Stimulated activated CD8-positive, alpha-beta memory T cell treated with anti-CD3 and anti-CD28 coated beads, Interleukin-4, amount 100 ng/mL, for 4 hours (primary cell): ENCODE measurements at places on chromosomes 16 and 17.

DNA sequence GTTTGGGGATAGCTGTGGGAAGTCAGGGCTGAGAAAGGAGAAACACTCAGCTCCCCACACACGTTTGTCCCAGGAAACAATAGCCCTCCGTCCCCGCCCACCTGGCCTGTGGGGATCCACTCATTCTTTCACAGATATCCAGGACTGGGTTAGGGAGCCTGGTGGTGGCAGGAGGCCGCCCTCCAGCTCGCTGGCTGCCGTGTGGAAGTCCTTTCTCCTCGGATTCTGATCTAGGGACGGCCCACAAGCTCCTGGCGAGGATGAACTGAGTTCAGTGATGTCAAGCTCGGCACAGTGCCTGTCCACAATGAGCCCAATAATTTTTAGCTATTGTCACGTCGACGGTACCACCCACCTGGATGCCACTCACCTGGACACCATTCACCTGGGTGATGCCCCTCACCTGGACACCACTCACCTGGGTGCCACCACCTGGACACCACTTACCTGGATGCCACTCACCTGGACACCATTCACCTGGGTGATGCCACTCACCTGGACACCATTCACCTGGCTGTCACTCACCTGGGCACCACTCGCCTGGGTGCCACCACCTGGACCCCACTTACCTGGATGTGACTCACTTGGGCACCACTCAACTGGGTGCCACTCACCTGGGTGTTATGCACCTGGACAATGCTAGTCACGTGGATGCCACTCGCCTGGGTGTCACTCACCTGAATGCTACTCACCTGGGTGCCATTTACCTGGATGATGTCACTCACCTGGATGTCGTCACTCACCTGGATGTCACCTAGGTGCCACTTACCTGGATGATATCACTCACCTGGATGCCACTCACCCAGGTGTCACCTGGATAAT lies 172.5 kb upstream of the FOXF1 start:
- DNase-seq, result no peak

DNA sequence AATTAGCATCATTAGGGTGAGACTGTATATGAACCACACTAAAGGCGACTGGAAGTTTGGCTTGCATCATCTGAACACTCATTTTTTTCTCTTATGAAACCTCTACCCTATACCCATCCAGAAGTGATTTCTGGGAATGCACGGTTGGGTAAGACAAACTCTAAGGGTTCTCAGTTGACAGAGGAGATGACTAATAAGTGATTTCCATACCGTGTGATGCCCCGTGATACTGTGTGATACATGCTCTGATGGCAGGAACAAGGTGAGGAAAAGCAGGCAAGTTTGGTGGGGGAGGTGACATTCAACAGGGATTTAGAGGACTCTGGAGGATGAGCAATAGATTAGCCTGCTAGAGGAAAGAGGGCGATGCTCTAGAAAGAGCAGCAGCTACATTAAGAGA lies 156.4 kb upstream of the CCL2 start:
- no peak for DNase-seq

DNA sequence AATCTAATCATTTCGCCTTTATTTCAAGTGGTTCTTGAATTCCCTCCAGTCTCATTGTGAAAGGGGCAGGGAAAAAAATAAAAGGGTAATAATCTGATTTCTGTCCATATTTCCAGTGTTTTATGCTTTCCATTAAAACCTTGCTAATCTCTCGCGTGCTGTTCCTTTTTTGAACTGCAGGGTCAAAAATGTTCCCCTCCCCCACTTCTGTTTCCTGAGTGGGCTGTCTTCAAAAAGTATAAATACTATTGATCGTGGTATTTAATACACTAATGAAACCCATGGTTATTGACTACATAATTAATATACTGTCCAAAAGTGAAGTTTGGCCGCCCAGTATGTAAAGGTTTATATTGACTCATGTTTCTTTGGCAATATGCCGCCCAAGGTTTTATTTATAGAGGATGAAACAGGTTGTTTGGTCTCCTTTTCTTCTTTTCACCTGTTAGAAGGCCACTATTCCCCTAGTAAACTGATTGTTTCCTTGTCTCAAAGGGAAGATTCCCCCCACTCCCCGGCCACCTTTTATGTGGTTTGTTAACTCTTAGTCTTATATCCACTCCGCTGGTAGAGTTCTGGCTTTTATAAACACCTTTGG lies 69.7 kb downstream of the RPA1 start:
- DNase-seq, result no peak

DNA sequence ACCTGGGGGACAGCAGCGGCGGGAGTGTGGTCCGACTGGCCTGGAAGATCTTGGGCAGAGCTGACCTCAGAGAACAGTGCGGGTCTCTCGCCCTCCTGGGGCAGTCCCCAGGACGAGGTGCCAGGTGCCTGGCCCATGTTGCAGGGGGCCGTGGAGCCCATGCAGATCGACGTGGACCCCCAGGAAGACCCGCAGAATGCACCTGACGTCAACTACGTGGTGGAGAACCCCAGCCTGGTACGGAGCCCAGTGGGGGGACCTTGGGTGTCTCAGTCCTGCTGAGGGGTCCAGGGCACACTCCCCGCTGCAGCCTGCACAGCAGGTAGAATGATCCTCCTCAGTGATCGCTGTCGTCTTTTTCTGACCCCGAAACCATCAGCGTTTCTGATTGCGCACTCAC lies 1.4 kb downstream of the GPS1 start:
- DNase-seq, result no peak

- DNase-seq, result no peak
Observed at GRCh38 chr16:76988526-76988925, 202.5 kb upstream of the MON1B start.

- DNase-seq, result no peak
Observed at GRCh38 chr16:71727551-71728324, 3.2 kb upstream of the PHLPP2 start.

DNA sequence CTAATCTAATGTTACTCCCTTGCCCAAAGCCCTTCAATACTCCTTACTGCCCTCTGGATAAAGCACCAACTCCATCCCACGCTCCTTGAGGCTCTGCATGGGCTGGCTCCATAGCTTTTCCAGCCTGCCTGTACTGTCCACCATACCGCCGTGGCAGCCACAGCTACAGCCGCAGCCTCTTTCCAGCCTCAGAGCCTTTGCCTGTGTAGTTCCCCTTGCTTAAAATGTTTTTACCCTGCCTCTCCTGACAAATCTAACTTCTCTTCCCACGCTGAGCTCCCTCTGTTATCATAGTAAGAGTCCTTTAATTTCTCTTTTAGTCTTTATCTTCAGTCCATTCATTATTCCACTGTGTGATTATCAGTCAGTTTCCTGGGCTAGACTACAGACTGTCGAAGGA lies 22.0 kb downstream of the TEX14 start:
- DNase-seq, result no peak

DNA sequence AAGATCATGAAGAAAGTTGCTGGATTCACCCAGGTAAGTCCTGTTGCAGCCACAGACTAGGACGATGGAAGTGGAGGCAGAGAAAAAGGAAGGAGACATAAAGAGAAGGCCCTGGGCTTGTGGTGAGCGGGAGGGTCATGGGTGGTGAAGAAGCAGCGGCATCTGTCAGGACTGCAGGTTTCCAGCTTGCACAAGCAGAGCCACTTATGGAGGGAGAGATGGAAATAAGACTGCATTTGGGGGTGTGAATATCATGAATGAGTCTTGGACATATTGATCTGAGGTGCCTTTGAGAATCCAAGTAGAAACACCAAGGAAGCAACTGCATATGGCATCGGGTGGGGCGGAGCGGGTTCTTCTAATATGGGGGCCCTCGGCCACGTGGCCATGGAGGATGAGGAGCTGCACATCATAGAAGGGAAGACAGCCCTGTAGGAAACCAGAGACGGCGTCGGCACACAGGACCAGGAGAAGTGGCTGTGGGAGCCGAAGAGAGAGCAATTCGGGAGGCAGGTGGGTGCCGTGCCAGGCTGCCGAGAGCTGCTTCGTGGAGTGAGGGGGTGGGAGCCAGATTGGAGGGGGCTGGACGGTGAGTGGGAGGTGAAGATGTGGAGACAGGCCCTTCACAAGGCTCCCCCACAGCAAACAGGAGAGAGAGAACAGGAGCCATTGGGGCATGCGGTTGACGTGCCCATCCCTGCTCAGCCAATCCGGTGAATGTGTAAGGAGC lies 243.5 kb downstream of the GSG1L start:
- DNase-seq, result no peak
